ENCODE measurements at places on chromosomes 1 and 21. TPM values are rescaled to one million over a fixed set of nuclear protein-coding genes. Genes with fewer than 3 reads are reported as not detected.

MEX3A gene
- total RNA-seq: 0.21 TPM

LRRIQ3 gene
- 1.5 TPM for total RNA-seq

CROCC gene
- 24.5 TPM for total RNA-seq

FLG2 gene
- total RNA-seq: not detected

OPRD1 gene
- not detected for total RNA-seq

TSHB gene
- total RNA-seq: not detected

NBPF4 gene
- not detected for total RNA-seq

CCNL2 gene
- 107 TPM for total RNA-seq

ELF3 gene
- total RNA-seq: 0.64 TPM
